ENCODE measurements at places on chromosomes 1 and 21.

- DNase-seq: no peak
These were observed 11.6 kb upstream of the S100A7A start for GRCh38 chr1:153404768-153405167.

DNA sequence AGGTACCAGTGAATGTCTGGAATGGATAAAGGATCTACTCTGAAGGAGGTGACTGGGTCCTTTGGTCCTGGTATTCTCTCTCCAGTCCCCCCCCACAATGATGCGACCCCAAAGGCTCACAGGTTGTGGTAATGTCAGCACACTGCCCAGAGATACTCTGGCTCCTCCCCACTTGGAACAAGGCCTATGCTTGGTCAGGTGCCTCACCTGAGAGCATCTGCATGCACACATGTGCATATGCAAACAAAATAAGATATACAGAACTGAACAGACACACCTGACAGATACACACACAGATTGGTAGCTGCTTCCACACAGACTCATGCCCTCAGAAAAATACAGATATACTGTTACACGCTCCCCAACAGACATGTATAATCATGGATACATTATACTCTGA lies 33.5 kb downstream of the DMAP1 start:
- peak; percentile 6 for DNase-seq

GRCh38 chr21:27648560-27648959 lies 681.7 kb upstream of the ADAMTS5 start:
- DNase-seq: no peak

GRCh38 chr1:180577361-180577760 lies 18.6 kb downstream of the OVAAL start:
- DNase-seq: no peak

DNA sequence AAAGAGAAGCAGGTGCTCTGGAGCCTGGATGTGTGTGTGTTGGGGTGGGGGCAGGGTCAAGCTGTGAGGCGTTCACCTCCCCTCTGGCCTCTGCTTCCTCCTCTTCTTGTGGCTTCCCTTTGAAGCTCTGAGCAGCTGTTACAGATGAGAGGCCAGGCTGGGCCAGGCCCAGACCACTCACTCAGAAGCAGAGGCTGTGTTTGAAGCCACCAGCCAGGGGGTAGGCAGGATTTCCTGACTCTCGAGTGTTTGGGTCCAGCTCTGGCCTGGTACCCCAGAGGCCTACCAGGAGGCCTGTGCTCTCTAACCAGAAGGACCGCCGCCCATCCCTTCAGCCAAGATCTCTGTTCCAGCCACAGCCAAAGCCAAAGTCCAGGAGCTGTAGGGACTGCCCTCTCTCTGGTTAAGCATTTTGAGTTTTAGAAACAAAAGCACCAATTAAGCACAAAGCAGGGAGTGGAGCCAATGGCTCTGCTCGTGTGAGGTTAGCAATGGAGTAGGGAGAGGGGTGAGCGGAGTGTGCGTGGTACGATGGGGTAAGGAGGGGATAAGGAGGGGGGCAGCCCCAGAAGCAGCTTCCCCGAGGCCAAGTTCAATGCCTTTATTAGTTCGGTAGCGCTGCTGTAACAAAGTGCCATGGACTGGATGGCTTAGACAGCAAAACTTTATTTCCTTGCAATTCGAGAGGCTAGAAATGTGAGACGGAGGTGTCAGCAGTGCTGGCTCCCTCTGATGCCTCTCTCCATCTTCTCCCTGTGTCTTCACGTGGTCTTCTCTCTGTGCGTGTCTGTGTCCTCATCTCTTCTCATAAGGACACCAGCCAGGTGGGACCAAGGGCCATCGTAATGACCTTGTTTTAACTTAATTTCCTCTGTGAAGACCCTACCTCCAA lies 20.5 kb downstream of the RCSD1 start:
- DNase-seq: no peak

GRCh38 chr21:17978895-17979294 lies 159.7 kb upstream of the C21orf91 start:
- no peak for DNase-seq

DNA sequence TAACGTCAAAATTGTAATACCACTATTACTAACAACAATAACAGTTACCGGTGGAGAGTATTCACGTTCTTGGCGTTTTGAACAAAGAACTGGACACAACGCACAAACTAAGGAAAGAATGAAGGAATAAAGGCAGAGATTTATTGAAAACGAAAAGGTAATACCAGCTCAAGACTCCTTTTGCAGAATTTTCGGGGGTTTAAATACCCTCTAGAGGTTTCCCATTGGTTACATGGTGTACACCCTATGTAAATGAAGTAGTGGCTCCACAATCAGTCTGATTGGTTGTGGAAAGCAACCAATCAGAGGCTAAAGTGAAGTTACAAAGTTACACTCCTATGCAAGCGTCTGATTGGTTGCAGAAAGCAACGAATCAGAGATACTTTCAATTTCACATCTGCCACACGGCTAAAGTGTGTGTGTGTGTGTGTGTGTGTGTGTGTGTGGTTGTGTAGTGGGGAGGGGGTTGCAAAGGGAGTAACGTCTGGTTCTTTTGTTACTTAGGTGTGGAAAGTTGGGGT lies 1.1 kb upstream of the GTF2B start:
- DNase-seq: peak; percentile 91

GRCh38 chr1:210367566-210367965 lies 38.9 kb downstream of the HHAT start:
- DNase-seq: no peak

- DNase-seq: no peak
These were observed 1.1 kb downstream of the PIK3CD start for GRCh38 chr1:9652379-9653209.

GRCh38 chr1:162562470-162562828 lies 927 bp downstream of the UAP1 start:
- DNase-seq: no peak

- DNase-seq: no peak
These were observed 67.8 kb downstream of the SLC35A3 start for GRCh38 chr1:100037656-100037926.

GRCh38 chr1:3717041-3717714 lies 35.1 kb upstream of the CCDC27 start:
- DNase-seq: no peak

GRCh38 chr1:9326596-9326995 lies 33.9 kb downstream of the SPSB1 start:
- DNase-seq: no peak

GRCh38 chr1:4796161-4797015 lies 142.0 kb downstream of the AJAP1 start:
- no peak for DNase-seq

- no peak for DNase-seq
These were observed 455.8 kb upstream of the VAMP3 start for GRCh38 chr1:7315316-7315715.

DNA sequence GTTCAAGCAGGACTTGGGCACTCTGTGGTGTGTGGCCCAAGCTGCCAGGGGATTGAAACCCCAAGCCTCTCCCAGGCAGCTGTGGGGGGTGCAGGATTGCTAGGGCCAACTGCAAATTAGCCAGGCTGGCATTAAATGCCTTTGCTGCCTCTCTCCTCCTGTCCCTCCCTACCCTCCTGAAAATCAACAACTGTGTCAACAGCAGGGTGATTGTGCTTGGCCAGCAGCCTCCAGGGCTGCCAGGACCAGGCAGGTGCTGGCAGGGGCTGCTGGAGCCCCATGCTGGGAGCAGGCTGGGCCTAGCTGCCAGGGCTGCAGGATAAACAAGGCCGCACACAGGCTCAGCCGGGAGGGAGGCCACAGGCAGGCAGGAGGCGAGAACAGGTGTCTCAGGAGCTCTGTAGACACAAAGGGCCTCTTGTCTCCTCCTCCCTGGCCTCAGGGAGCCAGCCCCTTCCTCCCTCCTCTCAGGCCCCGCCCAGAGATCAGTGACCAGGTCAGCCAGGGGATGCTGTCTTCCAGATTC lies 11.4 kb downstream of the SOX13 start:
- DNase-seq: peak; percentile 99

GRCh38 chr1:187909382-187909781 lies 1080.6 kb downstream of the PLA2G4A start:
- DNase-seq: no peak

DNA sequence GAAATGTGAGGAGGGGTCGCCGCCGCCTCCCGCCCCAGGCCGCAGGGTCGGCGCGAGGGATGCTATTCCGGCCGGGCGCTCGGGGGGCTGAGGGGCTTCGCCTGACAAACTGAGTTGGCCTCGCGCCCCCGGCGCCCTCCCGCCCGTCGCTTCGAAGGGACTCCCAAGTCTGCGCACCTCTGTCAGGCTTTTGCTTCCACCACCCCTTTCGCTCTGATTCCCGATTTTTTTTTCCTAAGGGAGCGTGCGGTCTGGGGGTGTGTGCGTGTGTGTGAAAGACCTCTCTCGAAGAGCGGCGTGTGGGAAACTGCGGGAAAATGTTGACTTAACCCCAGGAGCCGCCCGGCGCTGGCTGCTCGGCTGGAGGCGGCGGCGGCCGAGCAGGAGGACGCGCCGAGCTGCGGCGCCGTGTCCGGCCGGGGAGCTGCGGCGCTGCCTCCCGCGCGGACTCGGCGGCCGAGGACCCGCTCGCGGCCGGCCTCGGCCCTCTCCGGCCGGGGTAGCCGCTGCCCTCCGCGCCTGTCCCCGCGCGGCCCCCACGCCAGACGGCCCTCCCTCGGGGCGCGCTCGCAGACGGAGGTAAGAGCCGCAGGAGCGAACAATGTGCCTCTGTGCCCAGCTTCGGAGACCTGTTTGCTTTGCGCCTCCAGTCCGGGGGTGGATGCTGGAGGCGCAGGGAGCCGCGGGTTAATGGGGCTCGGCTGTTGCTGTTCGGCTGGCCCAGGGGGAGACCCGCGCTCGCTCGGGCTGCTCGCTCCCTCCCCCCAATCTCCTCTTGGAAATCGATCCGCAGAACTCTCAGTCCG lies 1.1 kb downstream of the ADGRL2 start:
- DNase-seq: no peak

DNA sequence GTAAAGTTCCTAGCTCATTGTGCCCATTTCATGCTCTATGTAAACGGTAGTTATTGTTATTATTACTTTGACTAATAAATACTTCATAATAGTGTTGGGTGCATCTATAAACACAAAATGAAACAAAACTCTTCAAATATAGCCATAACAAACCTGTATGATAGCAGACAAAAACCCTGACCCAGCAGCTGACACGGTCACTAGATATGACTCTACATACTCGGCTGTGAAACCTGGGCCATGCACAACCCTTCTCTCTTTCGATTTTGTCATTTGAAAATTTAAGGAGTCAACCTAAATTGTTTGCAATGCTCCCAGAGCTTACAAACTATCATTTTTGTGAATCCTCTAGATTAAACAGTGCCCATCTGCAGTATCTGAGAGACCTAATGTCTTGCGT lies 8.0 kb upstream of the RGS13 start:
- no peak for DNase-seq

DNA sequence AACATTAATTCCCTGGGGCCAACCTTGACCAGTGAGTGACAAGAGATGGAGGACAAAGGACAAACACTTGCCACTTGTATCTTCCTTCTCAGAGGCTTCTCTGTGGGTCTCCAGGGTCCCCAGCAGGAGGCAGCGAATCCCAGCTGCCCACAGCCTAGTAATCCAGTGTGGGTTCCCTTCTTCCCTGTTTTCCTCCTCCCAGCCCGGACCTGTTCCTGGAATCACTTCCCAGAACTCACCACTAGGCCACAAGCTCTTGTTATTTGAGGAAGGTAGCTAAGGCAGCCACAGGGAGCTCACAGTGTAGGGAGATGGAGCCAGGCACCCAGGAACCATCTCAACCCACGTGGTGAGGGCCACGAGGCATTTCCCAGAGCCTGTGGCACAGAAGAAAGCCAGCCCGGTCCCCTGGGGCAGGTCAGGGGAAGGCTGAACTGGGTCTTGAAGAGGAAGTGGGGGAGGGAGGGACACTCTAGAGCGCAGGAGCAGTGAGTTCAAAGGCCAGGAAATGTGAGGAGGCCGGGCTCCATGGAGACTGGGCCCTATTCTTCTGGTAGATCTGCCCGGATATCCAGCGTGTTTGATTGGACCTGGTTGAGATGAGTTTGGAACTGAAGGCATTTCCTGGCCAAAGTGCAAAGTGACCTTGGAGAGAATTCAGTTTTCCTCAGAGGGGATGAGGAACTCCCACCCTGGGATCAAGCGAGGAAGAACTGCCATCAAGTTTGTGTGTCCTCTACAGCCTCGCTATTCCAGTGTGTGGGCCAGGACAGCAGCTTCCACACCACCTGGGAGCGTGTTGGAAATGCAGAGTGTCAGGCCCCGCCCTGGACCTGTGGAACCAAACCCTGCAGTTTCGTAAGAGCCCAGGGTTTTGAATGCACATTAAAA lies 20.3 kb upstream of the C2CD2 start:
- DNase-seq: no peak

GRCh38 chr1:192766876-192767275 lies 42.0 kb upstream of the RGS2 start:
- no peak for DNase-seq

- no peak for DNase-seq
These were observed 10.4 kb upstream of the TMEM200B start for GRCh38 chr1:29133861-29134694.

DNA sequence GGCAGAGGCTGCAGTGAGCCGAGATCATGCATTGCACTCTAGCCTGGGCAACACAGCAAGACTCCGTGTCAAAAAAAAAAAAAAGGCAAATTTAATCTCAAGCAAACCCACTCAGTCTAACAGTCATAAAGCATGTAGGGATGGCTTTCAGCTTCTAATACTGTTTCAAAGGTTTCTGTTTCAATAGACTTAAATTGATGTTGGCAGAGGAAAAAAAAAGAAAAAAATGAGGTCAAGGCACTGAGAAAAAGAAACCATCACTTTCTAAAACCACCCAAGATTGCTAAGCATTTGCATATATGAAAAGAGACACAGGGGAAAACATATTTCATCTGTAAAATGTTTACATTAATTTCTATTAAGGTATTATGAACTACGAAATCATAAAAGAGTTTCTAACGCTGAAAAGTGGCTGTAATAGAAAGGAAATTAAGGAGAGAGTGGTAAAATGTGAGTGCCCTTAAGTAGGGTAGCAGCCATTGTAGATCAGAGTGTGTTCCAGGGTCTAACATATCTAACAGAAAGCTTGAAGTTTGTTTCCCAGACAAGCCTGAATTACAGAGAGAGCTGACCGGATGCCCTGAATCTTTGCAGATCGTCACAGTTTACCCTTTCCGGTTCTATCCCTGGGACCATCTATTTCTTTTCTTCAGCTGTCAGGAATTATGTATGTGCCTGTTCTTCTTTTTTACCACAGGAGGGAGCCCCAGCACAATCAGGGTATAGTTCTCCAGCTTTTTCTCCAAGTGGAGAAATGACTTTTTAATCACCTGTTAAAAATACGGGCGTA lies 70.0 kb downstream of the PLD5 start:
- no peak for DNase-seq

GRCh38 chr1:30700528-30701257 lies 22.7 kb downstream of the MATN1 start:
- DNase-seq: no peak

DNA sequence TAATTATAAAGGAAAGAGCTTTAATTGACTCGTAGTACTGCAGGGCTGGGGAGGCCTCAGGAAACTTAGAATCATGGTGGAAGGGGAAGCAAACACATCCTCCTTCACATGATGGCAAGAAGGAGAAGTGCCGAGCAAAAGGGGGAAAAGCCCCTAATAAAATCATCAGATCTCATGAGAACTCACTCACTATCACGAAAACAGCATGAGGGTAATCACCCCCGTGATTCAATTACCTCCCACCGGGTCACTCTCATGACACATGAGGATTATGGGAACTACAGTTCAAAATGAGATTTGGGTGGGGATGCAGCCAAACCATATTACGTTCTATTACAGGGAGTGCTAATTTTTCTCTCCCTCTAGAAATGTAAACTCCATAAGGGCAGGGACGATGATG lies 14.2 kb upstream of the MRPS14 start:
- DNase-seq: no peak

GRCh38 chr21:28754127-28754611 lies 238.5 kb downstream of the LTN1 start:
- no peak for DNase-seq

- DNase-seq: no peak
These were observed 124.4 kb upstream of the BARHL2 start for GRCh38 chr1:90841473-90841872.

Data from LNCaP clone FGC (cell line).